ENCODE measurements at places on chromosomes 2 and 18.

GRCh38 chr18:35131387-35132020, 90.3 kb downstream of the MAPRE2 start:
- H3K4me3 ChIP-seq: no peak overlapping the region
- H3K27ac ChIP-seq: no peak overlapping the region
- H3K36me3 ChIP-seq: peaks cover 96% of the 10 kb centered on the region
- H3K27me3 ChIP-seq: no peaks in the 10 kb centered on the region
- DNase-seq: no peak

- peaks cover 16% of the 10 kb centered on the region for H3K36me3 ChIP-seq
- no peak for DNase-seq
- peak overlapping the region; percentile 74 for H3K4me3 ChIP-seq
- peak overlapping the region; percentile 93 for H3K27ac ChIP-seq
Measured at GRCh38 chr2:99336804-99337112, 431 bp upstream of the EIF5B start.

GRCh38 chr2:112342067-112342550, 66.7 kb downstream of the ZC3H6 start:
- no peaks in the 10 kb centered on the region for H3K4me1 ChIP-seq
- DNase-seq: no peak
- H3K27ac ChIP-seq: no peak overlapping the region
- no peak overlapping the region for H3K4me3 ChIP-seq
- no peaks in the 10 kb centered on the region for H3K27me3 ChIP-seq
- no peaks in the 10 kb centered on the region for H3K36me3 ChIP-seq

- H3K36me3 ChIP-seq: no peaks in the 10 kb centered on the region
- no peak for DNase-seq
- no peak overlapping the region for H3K27ac ChIP-seq
- H3K4me1 ChIP-seq: peaks cover 25% of the 10 kb centered on the region
Measured at GRCh38 chr2:182971820-182972547, 66.3 kb downstream of the NCKAP1 start.

- peaks cover 14% of the 10 kb centered on the region for H3K36me3 ChIP-seq
- peaks cover 6% of the 10 kb centered on the region for H3K4me1 ChIP-seq
- DNase-seq: no peak
- H3K27me3 ChIP-seq: no peaks in the 10 kb centered on the region
Measured at GRCh38 chr2:42614838-42615237, 46.4 kb downstream of the MTA3 start.

DNA sequence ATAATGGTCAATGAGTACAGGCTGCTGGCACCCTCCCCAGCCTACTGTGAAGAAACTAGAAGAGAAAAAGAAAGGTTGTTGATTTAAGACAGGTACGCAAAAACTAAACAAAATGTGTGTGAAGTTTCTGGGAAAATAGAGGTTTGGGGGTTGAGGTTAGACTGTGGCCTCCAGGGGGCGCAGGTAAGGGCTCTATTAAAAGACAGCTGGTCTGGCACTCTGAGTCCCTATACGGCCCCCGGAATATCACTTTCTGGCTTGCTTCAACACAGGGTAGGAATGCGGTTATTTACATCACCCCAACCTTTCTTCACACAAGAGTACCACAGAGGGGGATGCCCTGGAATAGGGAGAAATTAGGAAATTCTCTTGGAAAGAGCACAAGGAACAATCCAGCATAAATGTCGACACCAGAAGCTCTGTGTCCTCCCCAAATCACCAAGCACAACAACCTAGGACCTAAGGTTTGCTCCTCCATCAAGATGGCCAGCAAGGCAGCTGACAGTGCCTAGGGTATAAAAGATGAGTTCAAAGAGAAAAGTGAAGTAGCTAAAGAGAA, 480.8 kb upstream of the KLHL29 start:
- H3K36me3 ChIP-seq: no peaks in the 10 kb centered on the region
- no peak overlapping the region for H3K27ac ChIP-seq
- DNase-seq: peak; percentile 38
- H3K27me3 ChIP-seq: no peaks in the 10 kb centered on the region

DNA sequence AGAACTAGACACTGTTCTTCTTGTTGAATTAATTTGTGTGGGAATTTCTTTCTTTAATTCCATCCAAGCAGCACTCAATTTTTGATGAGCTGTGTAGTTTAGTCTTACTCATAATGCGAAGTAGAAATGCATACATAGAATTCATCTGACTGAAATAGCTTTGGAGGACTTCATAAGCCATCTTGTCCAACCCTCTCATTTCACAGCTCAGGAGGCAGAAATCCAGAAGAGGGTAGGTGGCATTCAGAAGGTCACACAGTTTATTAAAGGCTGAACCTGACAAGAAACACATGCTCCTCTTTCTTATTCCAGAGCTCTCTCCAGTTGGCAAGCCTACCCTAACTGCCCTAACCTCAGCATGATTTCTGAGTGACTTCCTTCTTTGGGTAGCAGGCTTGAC, 169.2 kb upstream of the NOSTRIN start:
- peaks cover 28% of the 10 kb centered on the region for H3K4me1 ChIP-seq
- DNase-seq: no peak
- no peaks in the 10 kb centered on the region for H3K27me3 ChIP-seq
- H3K4me3 ChIP-seq: no peak overlapping the region
- H3K36me3 ChIP-seq: no peaks in the 10 kb centered on the region
- H3K27ac ChIP-seq: peak overlapping the region; percentile 78

DNA sequence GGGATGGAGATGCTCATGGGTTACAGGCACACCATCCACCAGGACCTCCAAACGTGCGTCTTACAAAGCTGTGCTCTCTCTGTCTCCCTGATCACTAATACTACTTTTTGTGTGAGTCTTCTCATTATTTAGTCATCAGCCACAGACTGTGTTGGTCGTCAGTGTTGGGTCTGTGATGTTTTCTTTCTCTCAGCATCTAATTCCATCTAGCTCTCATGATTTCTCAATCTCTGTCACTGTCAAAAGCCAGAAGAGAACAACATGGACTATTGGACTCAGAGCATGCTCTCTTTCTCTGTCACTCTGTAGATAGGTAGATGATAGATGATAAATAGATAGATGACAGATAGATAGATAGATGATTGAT, 6.0 kb upstream of the ARL4C start:
- no peaks in the 10 kb centered on the region for H3K27me3 ChIP-seq
- no peaks in the 10 kb centered on the region for H3K4me1 ChIP-seq
- DNase-seq: no peak
- H3K4me3 ChIP-seq: no peak overlapping the region
- no peaks in the 10 kb centered on the region for H3K36me3 ChIP-seq
- no peak overlapping the region for H3K27ac ChIP-seq

- no peaks in the 10 kb centered on the region for H3K4me1 ChIP-seq
- no peak overlapping the region for H3K4me3 ChIP-seq
- H3K27ac ChIP-seq: no peak overlapping the region
- no peaks in the 10 kb centered on the region for H3K27me3 ChIP-seq
Measured at GRCh38 chr2:230356084-230356483, 29.1 kb downstream of the SP140L start.

DNA sequence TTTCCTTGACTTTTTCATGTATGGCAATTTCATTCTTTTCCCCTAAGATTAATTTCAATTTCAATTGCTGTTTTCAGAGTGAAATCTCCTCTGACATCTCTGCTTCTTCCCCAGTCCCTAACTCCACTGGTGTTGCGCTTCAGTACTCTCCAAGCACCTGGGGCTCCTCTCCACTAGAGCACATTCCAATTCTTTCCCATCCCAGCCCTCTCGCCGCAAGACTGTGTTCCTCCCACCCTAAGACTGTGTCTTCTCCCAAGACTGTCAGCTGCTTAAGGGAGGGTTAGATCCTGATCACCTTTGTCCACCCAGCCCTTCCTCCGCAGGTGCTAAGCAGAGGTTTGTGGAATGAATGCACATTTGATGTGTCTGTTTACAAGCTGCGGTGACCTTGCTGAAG, 255.7 kb upstream of the CCDC68 start:
- no peak overlapping the region for H3K4me3 ChIP-seq
- no peak for DNase-seq
- no peaks in the 10 kb centered on the region for H3K36me3 ChIP-seq
- H3K27me3 ChIP-seq: no peaks in the 10 kb centered on the region
- no peaks in the 10 kb centered on the region for H3K4me1 ChIP-seq
- H3K27ac ChIP-seq: no peak overlapping the region

- no peak for DNase-seq
- no peak overlapping the region for H3K4me3 ChIP-seq
- H3K27me3 ChIP-seq: no peaks in the 10 kb centered on the region
- no peaks in the 10 kb centered on the region for H3K36me3 ChIP-seq
Measured at GRCh38 chr2:109185338-109185737, 56.3 kb downstream of the SH3RF3 start.

DNA sequence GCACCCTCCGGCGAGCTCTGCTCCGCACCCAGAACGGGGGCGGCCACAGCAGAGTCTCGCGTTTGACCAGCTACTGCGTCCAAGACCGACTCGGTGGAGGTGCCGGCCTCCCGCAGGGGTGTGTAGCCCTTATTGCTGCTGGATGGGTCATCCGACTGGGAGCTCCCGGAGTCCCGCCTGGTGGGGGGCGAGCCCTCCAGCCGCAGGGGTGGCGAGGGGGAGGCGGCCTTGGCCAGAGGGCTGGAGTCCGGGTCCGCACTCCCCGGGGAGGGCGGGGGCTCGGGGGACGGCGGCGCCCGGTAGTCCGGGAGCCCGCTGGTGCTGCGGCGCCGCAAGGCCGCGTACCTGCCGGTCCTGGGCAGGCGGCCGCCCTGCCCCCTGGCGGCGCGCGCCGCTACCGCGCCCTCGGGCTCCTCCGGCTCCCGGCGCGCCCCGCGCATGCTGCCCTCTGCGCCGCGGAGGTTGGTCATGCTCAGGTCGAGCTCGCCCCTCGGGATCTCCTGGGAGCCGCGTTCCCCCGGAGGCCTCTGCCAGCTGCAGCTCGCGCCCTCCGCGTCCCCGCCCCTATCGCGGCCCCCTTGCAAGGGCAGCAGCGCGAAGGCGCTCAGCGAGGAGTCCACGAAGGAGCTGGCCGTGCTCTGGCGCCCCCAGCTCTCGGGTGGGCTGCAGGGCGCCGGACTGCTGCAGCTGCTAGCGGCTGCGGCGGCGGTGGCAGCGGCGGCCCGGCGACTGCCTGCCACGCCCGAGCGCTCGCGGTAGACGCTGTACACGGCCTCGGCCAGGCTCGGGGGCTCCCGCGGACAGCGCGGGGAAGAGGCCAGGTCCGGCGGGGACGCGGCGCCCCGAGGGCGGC, 4.8 kb downstream of the TMEM200C start:
- H3K4me3 ChIP-seq: peak overlapping the region; percentile 47
- H3K27ac ChIP-seq: no peak overlapping the region
- peaks cover 25% of the 10 kb centered on the region for H3K27me3 ChIP-seq
- peaks cover 21% of the 10 kb centered on the region for H3K4me1 ChIP-seq

GRCh38 chr2:119716284-119716672, 37.3 kb downstream of the TMEM177 start:
- H3K4me1 ChIP-seq: no peaks in the 10 kb centered on the region
- H3K36me3 ChIP-seq: no peaks in the 10 kb centered on the region
- no peak for DNase-seq
- H3K4me3 ChIP-seq: no peak overlapping the region
- peaks cover 13% of the 10 kb centered on the region for H3K27me3 ChIP-seq
- H3K27ac ChIP-seq: no peak overlapping the region

GRCh38 chr2:101127319-101128056, 23.7 kb downstream of the TBC1D8 start:
- H3K27me3 ChIP-seq: no peaks in the 10 kb centered on the region
- DNase-seq: no peak
- H3K36me3 ChIP-seq: no peaks in the 10 kb centered on the region
- no peak overlapping the region for H3K4me3 ChIP-seq
- peak overlapping the region; percentile 93 for H3K27ac ChIP-seq

DNA sequence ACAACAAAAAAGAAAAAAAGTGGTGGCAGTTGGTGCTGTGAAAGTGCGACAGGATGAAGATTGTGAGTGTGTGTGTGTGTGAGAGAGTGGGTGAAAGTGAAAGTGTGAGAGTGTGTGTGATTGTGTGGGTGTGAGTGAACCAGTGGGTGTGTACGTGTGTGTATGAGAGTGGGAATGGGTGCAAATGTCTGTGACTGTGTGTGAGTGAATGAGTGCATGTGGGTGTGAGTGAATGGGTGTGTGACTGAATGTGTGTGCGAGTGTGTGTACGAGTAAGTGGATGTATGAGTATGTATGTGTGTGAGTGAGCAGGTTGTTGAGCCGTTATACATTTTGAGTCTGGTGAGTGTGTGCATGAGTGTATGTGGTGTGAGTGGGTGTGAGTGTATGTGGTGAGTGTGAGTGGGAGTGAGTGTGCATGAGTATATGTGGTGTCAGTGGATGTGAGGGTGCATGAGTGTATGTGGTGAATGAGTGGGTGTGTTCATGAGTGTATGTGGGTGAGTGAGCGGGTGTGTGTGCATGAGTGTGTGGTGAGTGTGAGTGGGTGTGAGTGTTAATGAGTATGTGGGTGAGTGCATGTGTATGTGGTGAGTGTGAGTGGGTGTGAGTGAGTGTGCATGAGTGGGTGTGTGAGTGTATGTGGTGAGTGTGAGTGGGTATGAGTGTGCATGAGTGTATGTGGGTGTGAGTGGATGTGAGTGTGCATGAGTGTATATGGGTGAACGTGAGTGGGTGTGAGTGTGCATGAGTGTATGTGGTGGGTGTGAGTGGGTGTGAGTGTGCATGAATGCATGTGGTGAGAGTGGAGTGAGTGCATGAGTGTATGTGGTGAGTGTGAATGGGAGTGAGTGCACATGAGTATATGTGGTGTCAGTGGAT, 69.3 kb upstream of the HPCAL1 start:
- no peak overlapping the region for H3K4me3 ChIP-seq
- H3K4me1 ChIP-seq: peaks cover 10% of the 10 kb centered on the region
- no peaks in the 10 kb centered on the region for H3K36me3 ChIP-seq
- DNase-seq: no peak
- no peak overlapping the region for H3K27ac ChIP-seq

- peaks cover 41% of the 10 kb centered on the region for H3K4me1 ChIP-seq
- H3K36me3 ChIP-seq: no peaks in the 10 kb centered on the region
- DNase-seq: no peak
- no peaks in the 10 kb centered on the region for H3K27me3 ChIP-seq
Measured at GRCh38 chr18:24267878-24268277, 129.0 kb downstream of the CABYR start.

DNA sequence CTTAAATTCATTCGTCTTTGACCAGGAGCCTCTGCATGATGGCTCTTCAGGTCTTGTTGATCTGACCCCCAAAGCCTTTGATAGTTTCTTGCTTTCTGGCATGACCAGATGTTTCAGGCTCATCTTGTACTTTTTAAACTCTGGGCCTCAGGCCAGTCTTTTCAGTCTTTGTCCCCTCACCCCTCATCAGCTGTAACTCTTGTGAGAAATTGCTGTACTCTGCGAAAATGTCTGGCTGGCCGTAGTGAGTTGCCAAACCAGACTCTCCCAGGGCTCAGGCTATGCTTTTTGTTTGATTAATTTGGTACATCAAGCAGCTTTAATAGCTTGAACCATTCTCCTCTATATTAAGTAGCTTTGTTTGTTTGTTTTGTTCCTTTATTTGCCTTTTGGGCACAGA, 75.9 kb downstream of the BABAM2 start:
- no peak overlapping the region for H3K4me3 ChIP-seq
- H3K27ac ChIP-seq: peak overlapping the region; percentile 22

- peaks cover 26% of the 10 kb centered on the region for H3K4me1 ChIP-seq
- no peaks in the 10 kb centered on the region for H3K36me3 ChIP-seq
- no peak overlapping the region for H3K4me3 ChIP-seq
Measured at GRCh38 chr2:218964041-218964771, 4.7 kb downstream of the CDK5R2 start.
